ENCODE measurements at places on chromosomes 2 and 18. TPM values are rescaled to one million over a fixed set of nuclear protein-coding genes. Genes with fewer than 3 reads are reported as not detected.

Gene CRYBA2
- not detected for polyA plus RNA-seq

Gene DCTN1
- 160 TPM for polyA plus RNA-seq

Gene GAREM1
- polyA plus RNA-seq = 1.3 TPM

Gene DAW1
- polyA plus RNA-seq = 1.5 TPM

Gene LIMS1
- polyA plus RNA-seq = 12.3 TPM

Gene TOGARAM2
- polyA plus RNA-seq = 0.24 TPM

Gene IL1RL1
- not detected for polyA plus RNA-seq

Gene CPLX4
- not detected for polyA plus RNA-seq

Gene FIGN
- polyA plus RNA-seq = 0.71 TPM

Gene IL1R1
- polyA plus RNA-seq = not detected

Gene SAG
- polyA plus RNA-seq = not detected

Gene TEX44
- not detected for polyA plus RNA-seq

Gene UGT1A10
- polyA plus RNA-seq = not detected

Gene SAP130
- 5.8 TPM for polyA plus RNA-seq

Gene IL1RL2
- not detected for polyA plus RNA-seq

Gene ARHGAP28
- polyA plus RNA-seq = 9.8 TPM

Gene FRZB
- polyA plus RNA-seq = 3.5 TPM

Gene MYO5B
- 0.42 TPM for polyA plus RNA-seq

Gene SLC5A6
- polyA plus RNA-seq = 98.4 TPM

Gene RGPD3
- polyA plus RNA-seq = 0.74 TPM

Gene TDRD15
- polyA plus RNA-seq = not detected

Gene FAM237A
- not detected for polyA plus RNA-seq

Gene CPS1
- 0.25 TPM for polyA plus RNA-seq

Gene NEB
- polyA plus RNA-seq = 2.9 TPM

Gene LCT
- not detected for polyA plus RNA-seq

Gene ACTR2
- polyA plus RNA-seq = 100 TPM

Gene IGFBP5
- polyA plus RNA-seq = 1.6 TPM

Gene SP110
- not detected for polyA plus RNA-seq

Gene GNLY
- not detected for polyA plus RNA-seq

Gene MROH2A
- not detected for polyA plus RNA-seq

Gene HOXD13
- polyA plus RNA-seq = not detected

Gene COL4A4
- polyA plus RNA-seq = 0.46 TPM

Gene RAPH1
- 13.9 TPM for polyA plus RNA-seq
